ENCODE measurements at places on chromosomes 5 and 9.
A peak's percentile ranks its signal among the peaks of the same experiment; 100 is the strongest.

- DNase-seq, result no peak
Observed at GRCh38 chr5:98975682-98976407, 47.0 kb upstream of the CHD1 start.

- no peak for DNase-seq
Observed at GRCh38 chr5:162052676-162053075, 14.9 kb upstream of the GABRG2 start.

- no peak for DNase-seq
Observed at GRCh38 chr9:10633785-10634184, 21.0 kb upstream of the PTPRD start.

DNA sequence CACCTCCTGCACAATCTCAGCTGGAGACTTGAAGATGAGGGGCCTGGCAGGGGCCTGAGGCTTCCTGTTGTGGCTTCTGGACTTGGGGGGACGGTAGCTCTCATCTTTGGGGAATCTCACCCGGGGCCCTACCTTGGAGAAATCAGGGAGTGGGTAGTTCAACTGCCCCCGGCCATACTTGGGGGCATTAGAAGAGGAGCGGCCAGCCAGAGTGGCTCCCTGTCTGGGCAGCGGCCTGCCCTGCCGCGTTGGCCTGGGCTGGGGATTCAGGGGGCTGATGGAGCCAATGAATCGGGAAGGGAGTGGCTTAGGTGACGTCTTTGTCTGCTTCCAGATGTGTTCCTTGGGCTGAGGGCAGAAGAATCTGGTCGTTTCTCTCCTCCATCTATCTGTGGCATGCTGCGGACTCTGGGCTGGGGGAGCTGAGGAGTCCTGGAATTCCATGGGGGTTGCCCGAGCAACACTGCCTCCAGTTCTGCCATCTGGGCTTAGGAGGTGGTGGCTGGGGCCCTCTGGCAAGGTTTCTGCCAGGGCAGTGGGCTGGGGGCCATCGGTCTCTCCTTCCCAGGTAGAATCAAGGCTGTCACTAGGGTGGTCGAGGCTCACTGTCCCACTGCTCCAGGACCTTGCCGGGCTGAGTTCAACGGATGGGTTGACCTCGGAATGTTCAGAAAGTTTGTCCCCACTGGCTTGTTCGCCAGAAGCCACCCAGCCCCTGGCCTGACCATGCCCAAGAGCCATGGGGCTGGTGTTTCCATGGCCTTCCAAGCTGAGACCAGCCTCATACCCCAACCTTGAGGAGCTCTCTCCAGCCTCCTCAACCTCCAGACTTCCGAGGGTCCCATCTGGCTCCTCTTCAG, 11.0 kb downstream of the AKNA start:
- no peak for DNase-seq

- no peak for DNase-seq
Observed at GRCh38 chr5:99102073-99102697, 173.4 kb upstream of the CHD1 start.

- no peak for DNase-seq
Observed at GRCh38 chr5:121350181-121350930, 501.3 kb upstream of the FTMT start.

GRCh38 chr5:44847206-44847852, 38.6 kb downstream of the MRPS30 start:
- no peak for DNase-seq

- no peak for DNase-seq
Observed at GRCh38 chr9:38062498-38063362, 6.3 kb downstream of the SHB start.

DNA sequence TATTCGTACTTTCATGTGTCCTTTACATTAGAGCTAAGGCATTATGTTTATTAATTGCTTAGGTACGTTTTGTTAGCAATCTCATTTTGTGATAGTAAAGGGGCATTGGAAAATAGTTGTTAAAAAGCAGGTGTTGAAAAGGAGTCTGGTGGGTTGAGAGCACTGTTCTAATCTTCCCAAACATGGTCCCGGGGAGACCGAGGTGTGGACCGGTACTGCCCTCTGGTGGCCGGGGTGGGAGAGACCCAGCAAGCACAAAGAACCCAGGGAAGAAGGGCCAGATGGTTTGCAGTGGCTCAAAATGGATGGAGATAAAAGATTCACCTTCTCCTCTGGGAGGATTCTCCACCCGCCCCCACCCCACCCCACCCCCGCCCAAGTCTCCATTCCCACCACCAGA, 26.1 kb downstream of the IDNK start:
- peak; percentile 49 for DNase-seq

DNA sequence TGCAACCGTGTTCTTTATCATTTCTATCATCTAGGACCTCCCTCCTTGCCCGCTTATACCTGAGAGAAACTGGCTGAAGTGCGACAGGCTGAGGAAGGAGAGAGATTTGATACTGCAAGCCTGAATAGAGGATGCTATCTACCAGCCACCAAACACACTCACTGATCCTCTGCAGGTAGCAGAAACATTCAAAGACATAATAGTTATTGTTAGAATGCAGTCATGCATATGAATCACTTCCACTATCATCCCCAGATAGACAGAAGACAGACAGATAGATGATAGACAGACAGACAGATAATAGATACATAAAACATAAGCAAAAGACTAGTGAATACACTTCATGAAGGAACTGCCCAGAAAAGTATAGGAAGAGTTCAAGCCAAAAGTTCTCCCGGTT, 32.9 kb downstream of the FAM81B start:
- no peak for DNase-seq

DNA sequence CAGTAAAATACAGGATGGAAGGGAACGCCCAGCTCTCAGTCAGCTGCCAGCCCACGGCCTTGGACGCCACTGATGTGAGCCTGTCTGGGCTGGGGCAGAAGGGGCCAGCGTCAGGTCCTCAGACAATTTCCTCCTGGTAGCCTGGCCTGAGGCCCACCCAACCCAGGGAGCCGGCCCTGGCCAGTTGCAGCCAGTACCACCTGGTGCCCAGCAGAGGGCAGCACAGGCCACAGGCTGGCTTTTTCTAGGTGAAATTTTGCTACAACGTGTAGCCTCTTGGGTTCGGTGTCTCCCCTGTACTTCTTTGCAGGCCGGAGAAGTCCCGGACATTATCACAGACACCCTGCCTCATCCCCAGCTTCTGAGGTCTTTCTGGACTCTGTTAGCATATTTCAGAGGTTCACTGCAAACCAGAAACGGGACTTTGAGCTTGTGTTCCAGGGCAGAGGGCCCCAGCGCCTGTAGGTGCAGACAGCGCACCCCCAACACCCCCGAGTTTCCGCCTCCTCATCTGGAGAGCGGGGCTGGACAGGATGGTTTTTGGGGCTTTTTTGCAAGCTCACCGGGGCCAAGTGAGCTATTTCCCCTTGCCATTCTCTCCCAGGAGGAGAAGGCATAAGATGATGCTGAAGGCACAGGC, 45.9 kb upstream of the KCNMB1 start:
- DNase-seq, result no peak

DNA sequence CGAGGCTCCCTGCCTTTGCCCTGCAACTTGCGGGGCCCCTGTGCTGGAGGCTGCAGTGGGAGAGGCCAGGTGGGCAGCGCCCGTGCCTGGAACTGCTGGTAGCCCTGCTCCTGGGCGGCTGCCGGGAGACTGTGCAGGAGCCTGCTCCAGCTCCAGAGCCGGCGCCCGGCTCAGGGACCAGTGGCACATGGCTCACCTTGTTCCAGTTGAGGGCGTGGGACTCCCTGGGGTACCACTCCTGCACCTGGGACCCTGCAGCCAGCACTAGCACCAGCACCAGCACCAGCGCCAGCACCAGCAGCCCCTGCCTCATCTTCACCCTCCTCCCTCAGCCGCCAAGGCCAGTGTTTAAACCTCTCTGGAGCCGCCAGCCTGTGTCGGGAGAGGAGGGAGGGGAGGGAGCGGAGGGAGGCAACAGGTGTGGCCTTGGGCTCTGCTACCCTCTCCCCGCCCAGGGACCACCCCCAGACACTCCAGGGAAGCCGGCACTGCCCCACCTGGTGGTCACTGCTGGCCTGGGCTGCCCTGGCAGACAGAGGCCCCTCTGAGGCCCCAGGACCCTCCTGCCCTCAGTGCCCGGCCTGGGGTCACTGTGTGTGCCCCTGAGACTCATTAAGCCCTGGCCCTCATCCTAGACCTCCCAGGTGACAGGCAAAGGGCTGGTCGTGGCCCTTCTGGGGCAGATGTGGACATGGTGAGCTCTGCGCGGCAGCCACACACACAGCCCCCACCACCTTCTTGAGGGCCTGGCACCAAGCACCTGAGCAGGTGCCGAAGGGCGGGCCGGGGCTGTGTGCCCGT, at the start of gene LCN10:
Gene LCN10 (minus strand): TSS at position 350 of the 801 bp plus-strand sequence. CDS start 37 bp downstream, at position 313.
- DNase-seq, result no peak

Data from effector memory CD4-positive, alpha-beta T cell (primary cell).